Spleen (tissue), 13 donors: ENCODE measurements at places on chromosomes 4 and X. TPM values are rescaled to one million over a fixed set of nuclear protein-coding genes. Genes with fewer than 3 reads are reported as not detected.

Gene STAP1
- total RNA-seq, result 22.3 TPM

Gene SLC25A43
- total RNA-seq, result 13.7 TPM

Gene NPY5R
- 8.4 TPM for total RNA-seq

Gene TDO2
- 1.0 TPM for total RNA-seq

Gene LRIT3
- total RNA-seq, result 0.27 TPM

Gene CLDN2
- not detected for total RNA-seq

Gene NPY1R
- total RNA-seq, result 159 TPM

Gene GDPD2
- total RNA-seq, result 103 TPM

Gene NLGN4X
- total RNA-seq, result 4.3 TPM

Gene TKTL2
- 0.43 TPM for total RNA-seq

Gene TGIF2LX
- total RNA-seq, result not detected

Gene LRP2BP
- total RNA-seq, result 1.1 TPM

Gene SLC6A14
- not detected for total RNA-seq

Gene WNK3
- total RNA-seq, result 1.7 TPM

Gene C4orf36
- total RNA-seq, result 1.1 TPM

Gene NPY2R
- not detected for total RNA-seq

Gene RAB33B
- total RNA-seq, result 9.0 TPM

Gene NSUN7
- total RNA-seq, result 4.7 TPM

Gene ASB11
- total RNA-seq, result not detected

Gene TMEM175
- total RNA-seq, result 47.8 TPM

Gene DRD5
- not detected for total RNA-seq

Gene ADRA2C
- 37.7 TPM for total RNA-seq

Gene PNMA5
- total RNA-seq, result 0.24 TPM

Gene TSPAN7
- 97.3 TPM for total RNA-seq

Gene STPG2
- total RNA-seq, result 1.5 TPM

Gene TMEM154
- 72.3 TPM for total RNA-seq

Gene ENPEP
- 31.1 TPM for total RNA-seq

Gene GLRA3
- 0.10 TPM for total RNA-seq

Gene RHOH
- total RNA-seq, result 71.4 TPM

Gene DIPK2B
- 3.3 TPM for total RNA-seq

Gene EXOC1L
- total RNA-seq, result not detected

Gene FANCB
- total RNA-seq, result 4.2 TPM

Gene PAPSS1
- total RNA-seq, result 73.8 TPM

Gene CYP2U1
- total RNA-seq, result 14.0 TPM

Gene GABRG1
- total RNA-seq, result not detected

Gene WDFY3
- 135 TPM for total RNA-seq

Gene PPBP
- 54.8 TPM for total RNA-seq

Gene MAPK10
- total RNA-seq, result 40.6 TPM

Gene MAGED2
- total RNA-seq, result 64.3 TPM

Gene TASL
- 14.9 TPM for total RNA-seq

Gene PITX2
- not detected for total RNA-seq

Gene PAGE4
- not detected for total RNA-seq

Gene SYAP1
- total RNA-seq, result 19.7 TPM
